ENCODE measurements at places on chromosomes 6 and 20.

GRCh38 chr6:89567630-89568390 lies 70.7 kb downstream of the LYRM2 start:
- DNase-seq = no peak

DNA sequence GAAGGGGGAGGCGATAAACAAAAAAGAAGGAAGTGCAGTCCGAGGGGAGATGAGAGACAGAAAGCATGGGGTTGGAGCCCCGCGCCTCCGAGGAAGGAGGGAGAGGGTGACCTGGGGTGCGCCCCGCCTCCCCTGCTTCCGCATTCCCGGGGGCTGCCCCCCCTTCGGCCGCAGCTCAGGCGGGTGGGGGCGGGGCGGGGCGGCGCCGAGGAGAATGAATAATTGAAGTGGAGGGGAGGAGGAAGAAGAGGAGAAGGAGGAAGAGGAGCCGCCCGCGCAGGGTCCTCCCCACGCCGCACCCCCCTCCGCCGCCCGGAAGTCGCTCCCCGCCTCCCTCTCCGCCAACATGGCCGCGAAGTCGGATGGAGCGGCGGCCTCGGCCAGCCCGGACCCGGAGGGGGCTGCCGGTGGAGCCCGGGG lies at the start of gene XKR7:
Gene XKR7 (plus strand): TSS at position 322 of the 420 bp plus-strand sequence. CDS start 25 bp downstream, at position 347.
- DNase-seq = peak; percentile 9

GRCh38 chr6:63561288-63561687 lies 11.0 kb upstream of the LOC128125822 start:
- no peak for DNase-seq

DNA sequence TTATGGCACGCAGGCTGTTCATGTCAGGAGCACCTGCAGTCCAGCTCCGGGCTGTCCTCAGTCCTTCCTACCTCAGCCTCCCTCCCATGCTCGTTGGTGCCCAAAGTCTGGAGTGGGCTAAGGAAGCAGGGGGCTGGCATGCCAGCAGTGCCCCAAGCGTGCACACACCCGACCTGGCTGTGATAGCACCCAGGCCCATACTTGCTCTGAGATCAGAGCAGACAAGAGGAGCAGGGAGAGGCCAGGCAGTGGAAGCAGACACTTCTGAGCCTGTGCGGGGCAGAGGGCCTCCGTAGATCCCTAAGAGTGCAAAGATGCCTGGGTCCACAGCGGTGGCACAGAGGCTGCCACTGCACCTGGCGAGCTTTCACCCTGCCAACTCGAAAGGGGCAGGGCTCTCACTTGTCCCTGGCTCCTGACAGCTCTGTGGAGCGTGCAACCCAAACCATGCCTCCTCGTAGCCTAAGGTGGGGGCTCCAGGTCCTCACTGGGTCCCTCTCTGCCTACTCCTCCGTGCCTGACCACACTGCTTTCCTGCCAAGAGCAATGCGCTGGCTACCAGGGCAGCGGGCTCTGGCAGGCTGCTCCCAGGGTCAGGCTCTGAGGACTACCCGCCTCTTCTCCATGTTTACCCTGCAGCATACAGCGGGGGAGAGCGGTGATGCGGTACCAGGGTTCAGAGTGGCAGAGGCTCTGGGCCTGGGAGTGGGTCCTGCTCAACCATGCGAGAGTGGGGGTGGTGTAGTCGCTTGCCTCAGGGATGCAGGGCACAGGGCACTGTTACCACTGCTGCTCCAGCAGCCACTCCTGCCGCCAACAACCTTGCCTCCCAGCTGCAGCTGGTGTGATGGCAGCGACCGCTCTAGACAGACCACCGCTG lies 59.5 kb downstream of the MANEA start:
- DNase-seq = no peak

DNA sequence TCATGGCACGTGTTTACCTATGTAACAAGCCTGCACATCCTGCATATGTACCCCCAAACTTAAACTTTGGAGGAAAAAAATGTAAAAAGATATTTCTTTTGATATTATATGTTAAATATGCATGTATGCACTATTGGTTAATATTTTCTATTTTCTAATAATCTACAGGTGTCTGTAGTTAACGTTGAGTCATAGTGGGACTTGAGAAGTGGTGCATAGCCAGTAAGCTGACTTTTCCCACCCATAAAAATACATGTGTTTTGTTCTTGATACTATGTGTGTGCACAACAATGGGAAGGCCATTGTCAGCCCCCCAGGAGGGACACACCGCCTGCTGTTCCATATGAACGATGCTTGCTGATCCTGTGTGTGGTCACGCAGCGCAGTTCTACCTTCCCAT lies 49.1 kb downstream of the FAM120B start:
- no peak for DNase-seq

DNA sequence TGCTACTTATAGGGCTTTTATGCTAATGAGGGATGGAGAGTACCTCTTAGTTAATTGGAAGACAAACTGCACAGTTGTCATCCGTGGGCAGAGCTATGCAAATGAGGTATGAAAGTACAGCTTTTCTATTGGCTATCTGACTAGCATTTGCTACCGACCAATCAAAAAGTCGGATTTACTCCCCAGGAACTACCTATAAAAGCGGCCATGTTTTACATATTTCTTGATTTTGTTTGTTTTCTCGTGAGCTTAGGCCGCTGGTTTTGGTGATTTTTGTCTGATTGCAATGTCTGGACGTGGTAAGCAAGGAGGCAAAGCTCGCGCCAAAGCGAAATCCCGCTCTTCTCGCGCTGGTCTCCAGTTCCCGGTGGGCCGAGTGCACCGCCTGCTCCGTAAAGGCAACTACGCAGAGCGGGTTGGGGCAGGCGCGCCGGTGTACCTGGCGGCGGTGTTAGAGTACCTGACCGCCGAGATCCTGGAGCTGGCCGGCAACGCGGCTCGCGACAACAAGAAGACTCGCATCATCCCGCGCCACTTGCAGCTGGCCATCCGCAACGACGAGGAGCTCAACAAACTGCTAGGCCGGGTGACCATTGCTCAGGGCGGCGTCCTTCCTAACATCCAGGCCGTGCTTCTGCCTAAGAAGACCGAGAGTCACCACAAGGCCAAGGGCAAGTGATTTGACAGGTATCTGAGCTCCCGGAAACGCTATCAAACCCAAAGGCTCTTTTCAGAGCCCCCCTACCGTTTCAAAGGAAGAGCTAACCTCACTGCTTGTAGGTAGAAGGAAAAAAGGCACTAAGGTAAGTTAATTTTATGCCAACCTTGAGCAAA lies 36.9 kb downstream of the HFE start:
- DNase-seq = peak; percentile 99

DNA sequence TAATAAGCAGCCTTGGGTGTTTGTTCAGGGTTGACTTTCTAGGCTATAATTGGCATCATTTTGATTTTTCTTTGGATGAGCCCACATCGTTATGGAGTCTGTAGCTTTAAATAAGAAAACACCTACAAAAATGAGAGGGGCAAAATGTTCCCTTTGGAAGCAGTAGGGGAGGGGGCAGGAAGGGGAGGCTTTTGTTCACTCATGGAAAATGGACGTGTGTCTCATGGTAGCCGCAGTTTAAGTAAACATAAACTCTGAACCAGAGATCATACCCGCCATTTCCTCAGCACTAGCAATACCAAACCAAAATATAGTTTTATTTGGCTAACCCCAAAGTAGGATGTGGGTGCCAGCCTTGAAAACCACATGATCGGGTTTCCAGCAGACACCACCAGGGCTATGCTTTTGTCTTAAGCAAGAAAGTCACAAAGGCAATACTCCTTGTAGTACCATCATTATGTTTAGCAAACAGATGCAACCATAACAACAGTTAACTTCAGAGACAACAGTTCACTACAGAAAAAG lies 572.5 kb upstream of the JAG1 start:
- DNase-seq = no peak

DNA sequence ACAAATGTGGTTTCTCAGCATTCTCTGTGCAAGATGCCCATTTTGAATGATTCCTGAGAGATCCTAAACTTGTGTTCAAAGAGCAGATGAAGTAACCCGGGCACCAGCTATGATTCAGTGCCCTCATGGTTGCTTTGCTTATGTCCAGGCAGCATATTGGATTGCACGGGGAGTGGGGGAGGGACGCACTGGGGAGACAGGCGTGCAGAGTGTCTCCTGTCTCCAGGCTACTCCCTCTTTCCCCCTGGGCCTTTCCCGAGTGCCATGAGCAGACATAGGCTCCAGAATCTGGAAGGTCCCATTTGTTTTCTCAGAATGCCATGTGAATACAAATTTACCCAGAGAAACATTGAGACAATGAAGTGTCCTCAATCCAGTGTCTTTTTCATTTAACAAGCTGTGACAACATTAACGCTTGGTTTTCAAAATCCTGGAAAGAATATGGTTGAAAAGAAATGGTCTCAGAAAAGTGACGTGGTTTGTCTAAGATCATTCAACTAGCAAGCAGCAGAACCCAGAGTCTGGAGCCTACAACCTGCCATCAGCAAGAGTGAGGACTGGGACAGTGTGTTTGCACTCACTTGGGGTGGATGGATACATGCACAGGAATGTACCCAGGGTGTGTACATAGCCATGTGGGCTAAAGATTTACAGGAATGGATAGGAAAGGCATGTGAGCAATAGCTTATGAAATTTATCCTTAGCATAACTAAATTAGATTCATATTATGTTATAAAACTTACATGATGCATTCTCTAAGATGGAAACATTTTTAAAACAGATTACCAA lies 4.2 kb downstream of the SYNDIG1 start:
- DNase-seq = no peak

DNA sequence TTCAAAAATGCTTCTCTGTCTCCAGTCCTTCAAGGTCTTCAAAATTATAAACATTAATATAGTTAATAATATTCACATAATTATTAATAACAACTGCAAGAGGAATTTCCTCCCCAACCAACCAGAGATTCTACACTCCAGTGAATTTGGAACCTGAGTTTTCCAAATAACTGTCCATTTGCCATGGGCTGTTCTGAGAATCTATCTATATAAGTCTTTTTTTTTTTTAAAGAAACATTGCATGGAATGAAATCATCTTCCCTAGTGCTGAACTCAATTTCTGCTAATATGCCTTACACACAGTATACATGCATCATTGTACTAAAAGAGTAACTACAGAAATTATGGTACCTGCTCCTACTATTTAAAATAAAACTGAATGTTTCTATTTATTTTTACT lies 113.9 kb downstream of the SLC22A3 start:
- DNase-seq = no peak

DNA sequence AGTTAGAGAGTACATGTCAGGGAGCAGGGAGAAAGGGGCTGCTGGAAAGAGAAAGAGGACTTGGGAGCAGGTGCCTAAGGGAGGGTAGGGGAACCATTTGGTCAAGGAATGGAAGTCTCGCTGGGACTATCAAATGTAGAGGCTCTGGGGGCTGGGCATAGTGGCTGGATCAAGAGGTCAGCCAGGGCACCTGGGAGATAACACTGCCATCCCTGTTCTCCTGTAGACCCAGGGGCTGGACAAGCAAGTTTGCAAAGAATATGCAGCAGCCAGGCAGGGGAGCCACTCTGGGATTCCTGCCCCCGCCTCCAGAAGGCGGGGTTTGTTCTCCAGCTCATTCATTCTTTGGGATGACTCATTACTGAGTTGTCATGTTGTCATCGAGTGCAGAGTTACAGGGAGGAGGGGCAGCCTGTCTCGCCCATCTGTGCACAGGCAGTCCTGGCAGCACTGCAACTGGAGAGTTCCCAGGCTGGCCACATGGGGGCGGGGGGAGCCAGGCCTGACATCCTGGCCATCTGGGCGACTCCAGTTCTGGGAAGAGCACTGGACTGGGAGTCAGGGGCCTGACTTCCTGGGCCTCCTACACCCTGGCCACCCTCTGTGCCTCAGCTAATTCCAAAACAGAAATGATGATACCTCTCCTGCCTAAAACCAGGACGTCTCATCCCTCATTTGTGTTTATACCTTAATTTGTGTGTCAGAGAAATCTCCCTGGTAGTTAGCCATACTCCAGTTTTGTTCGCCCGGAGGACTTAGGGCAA lies 28.2 kb upstream of the ZFAND3 start:
- peak; percentile 97 for DNase-seq

DNA sequence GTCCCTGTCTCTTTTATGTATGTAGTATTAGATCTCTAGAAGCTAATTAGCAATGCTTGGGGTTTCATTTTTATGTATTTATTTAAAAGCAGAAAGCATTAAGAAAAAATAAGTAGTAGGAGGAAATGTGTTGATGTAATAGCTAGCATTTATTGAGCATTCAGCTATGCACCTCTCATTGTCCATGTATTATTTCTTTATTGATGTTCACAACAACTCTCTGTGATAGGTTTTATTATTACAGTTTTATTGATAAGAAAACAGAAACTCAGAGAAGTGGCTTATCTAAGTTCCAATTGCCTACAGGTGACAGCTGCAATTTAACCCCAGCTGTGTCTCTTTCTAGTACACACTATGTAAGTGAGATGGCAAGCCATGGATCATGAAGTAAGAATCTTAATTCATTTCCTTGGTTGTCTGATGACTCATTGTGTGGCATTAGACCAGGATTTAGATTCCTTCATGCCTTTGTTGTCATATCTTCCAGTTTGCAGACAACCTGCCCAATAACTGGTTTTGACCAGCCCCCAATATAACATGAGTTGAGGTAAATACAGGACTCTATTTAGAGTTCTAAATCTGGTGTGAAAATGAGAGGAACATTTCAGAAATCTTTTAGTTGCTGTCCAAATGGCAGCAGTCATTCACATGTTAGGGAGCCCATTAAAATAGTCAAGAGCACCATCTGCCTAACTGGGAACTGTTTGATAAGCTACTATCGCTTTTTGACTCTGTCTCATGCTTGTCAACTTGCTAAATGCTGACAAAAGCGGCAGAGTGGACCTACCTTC lies 170.8 kb upstream of the PHACTR1 start:
- DNase-seq = peak; percentile 61

All from small intestine (tissue), 16 donors.